ENCODE measurements at places on chromosomes 1 and 21.

GRCh38 chr1:50742523-50742922, 217.5 kb downstream of the FAF1 start:
- no peaks in the 10 kb centered on the region for H3K4me1 ChIP-seq
- no peak for DNase-seq
- no peaks in the 10 kb centered on the region for H3K36me3 ChIP-seq
- H3K27ac ChIP-seq = no peak overlapping the region
- H3K27me3 ChIP-seq = no peaks in the 10 kb centered on the region

DNA sequence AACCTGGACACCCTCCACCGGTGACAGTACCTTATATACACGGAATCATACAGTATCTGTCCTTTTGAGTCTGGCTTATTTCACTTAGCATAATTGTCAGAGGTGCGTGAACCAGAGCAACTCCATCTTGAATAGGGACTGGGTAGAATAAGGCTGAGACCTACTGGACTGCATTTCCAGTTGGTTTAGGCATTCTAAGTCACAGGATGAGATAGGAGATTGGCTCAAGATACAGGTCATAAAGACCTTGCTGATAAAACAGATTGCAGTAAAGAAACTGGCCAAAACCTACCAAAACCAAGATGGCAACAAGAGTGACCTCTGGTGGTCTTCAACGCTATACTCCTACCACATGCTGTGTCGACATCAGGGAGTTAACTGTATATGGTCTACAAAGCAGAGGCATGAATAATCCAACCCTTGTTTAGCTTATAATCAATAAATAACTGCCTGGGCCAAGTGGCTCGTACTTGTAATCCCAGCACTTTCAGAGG, 1.4 kb upstream of the FDPS start:
- no peaks in the 10 kb centered on the region for H3K27me3 ChIP-seq
- no peak overlapping the region for H3K27ac ChIP-seq
- no peaks in the 10 kb centered on the region for H3K36me3 ChIP-seq
- no peak overlapping the region for H3K4me3 ChIP-seq
- H3K4me1 ChIP-seq = no peaks in the 10 kb centered on the region

DNA sequence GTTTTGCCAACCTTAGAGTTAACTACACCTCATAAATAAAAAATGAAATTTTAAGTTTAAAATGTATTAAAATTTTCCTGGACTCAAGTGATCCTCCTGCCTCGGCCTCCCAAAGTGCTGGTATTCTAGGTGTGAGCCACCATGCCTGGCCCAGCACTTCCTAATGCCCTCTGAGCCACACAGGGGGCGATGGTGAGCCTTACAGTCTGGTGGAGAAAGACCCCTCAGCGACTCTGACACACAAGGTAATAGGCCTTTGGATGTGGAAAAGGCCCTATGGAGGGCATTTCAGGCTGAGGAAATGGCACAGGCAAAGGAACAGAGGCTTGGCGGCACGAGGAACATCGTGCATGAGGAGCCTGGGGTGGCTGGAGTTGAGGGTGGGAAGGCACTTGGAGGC, 6.7 kb downstream of the CITED4 start:
- H3K27me3 ChIP-seq = no peaks in the 10 kb centered on the region
- no peaks in the 10 kb centered on the region for H3K36me3 ChIP-seq
- H3K27ac ChIP-seq = no peak overlapping the region
- no peaks in the 10 kb centered on the region for H3K4me1 ChIP-seq

DNA sequence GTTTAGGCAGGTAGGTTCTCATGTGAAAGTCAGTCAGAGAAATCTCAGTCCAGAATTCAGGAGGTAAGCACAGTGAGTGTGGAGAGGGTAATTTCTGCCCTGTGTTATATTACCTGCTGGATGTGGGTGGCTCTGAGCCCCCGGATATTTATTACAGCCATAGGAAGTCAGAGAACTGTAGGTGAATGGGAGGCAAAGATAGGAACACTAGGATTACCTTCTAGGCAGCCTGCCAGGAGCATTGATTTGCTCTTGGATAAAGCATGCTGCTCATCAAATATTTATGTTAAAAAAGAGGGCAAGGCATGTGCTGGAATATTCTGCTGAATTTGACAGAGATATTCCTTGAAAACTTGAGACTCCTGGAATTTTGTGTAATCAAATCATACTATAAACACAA, 8.5 kb downstream of the GNG12 start:
- peaks cover 3% of the 10 kb centered on the region for H3K4me1 ChIP-seq
- no peaks in the 10 kb centered on the region for H3K27me3 ChIP-seq
- no peak overlapping the region for H3K4me3 ChIP-seq

- H3K27me3 ChIP-seq = no peaks in the 10 kb centered on the region
- no peak overlapping the region for H3K4me3 ChIP-seq
- peak overlapping the region; percentile 15 for H3K27ac ChIP-seq
- DNase-seq = no peak
- H3K36me3 ChIP-seq = no peaks in the 10 kb centered on the region
Observed at GRCh38 chr21:32406405-32406804, 6.1 kb upstream of the EVA1C start.

GRCh38 chr1:220924331-220924970, 45.2 kb downstream of the HLX start:
- no peak overlapping the region for H3K4me3 ChIP-seq
- DNase-seq = no peak
- H3K36me3 ChIP-seq = no peaks in the 10 kb centered on the region
- no peaks in the 10 kb centered on the region for H3K27me3 ChIP-seq
- H3K27ac ChIP-seq = no peak overlapping the region

- H3K36me3 ChIP-seq = no peaks in the 10 kb centered on the region
- no peak overlapping the region for H3K27ac ChIP-seq
- no peaks in the 10 kb centered on the region for H3K4me1 ChIP-seq
- DNase-seq = no peak
Observed at GRCh38 chr1:158331106-158331425, 265 bp downstream of the CD1B start.

- no peak overlapping the region for H3K4me3 ChIP-seq
- no peaks in the 10 kb centered on the region for H3K27me3 ChIP-seq
- H3K27ac ChIP-seq = no peak overlapping the region
- no peak for DNase-seq
Observed at GRCh38 chr1:203682473-203683383, 56.1 kb downstream of the ATP2B4 start.

GRCh38 chr21:34266351-34266750, 97.5 kb upstream of the KCNE2 start:
- H3K4me1 ChIP-seq = no peaks in the 10 kb centered on the region
- no peaks in the 10 kb centered on the region for H3K36me3 ChIP-seq
- no peaks in the 10 kb centered on the region for H3K27me3 ChIP-seq

DNA sequence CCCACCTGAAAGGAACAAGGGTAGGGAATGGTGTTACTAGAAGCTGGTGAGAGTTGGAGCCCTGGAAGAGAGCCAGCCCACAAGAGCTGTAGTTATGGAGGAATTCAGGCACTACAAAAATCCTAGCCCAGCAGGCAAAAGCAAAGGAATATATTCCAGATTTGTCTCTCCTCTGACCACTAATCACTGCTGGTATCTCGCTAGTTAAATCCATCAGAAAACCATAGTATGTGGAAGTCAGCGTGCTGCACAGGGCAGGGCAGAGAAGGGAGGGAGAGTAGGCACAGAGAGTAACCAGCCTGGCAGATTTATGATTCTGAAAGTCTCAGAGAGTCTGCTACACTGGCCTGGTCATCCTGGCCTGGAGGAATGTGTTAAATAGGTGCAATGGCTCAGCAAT, 88.6 kb downstream of the SELENOF start:
- H3K36me3 ChIP-seq = no peaks in the 10 kb centered on the region
- no peaks in the 10 kb centered on the region for H3K27me3 ChIP-seq
- H3K4me1 ChIP-seq = no peaks in the 10 kb centered on the region
- no peak for DNase-seq

DNA sequence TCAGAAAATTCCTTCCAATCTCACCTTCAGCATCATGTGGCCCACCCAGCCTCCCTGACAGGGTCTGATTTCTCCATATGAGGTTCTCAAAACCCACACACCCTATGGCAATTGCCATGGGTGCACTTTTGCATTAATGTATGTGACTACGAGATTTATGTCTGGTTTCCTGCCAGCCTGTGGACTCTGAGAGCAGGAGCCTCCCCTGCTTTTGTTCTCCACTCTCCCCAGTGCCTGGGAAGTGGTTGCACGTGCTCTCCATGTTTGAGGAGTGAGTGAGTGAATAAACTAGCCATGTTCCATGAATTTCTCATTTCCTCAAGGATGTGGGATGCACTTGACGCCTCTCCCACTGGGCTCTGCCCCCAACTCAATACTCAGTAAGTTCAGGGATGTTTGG, 91.2 kb downstream of the ACTL8 start:
- no peaks in the 10 kb centered on the region for H3K4me1 ChIP-seq
- H3K27me3 ChIP-seq = no peaks in the 10 kb centered on the region
- H3K4me3 ChIP-seq = no peak overlapping the region
- DNase-seq = no peak

- no peak overlapping the region for H3K4me3 ChIP-seq
- peaks cover 4% of the 10 kb centered on the region for H3K36me3 ChIP-seq
- no peaks in the 10 kb centered on the region for H3K27me3 ChIP-seq
- H3K4me1 ChIP-seq = no peaks in the 10 kb centered on the region
Observed at GRCh38 chr21:36247316-36248010, 72.5 kb upstream of the MORC3 start.

DNA sequence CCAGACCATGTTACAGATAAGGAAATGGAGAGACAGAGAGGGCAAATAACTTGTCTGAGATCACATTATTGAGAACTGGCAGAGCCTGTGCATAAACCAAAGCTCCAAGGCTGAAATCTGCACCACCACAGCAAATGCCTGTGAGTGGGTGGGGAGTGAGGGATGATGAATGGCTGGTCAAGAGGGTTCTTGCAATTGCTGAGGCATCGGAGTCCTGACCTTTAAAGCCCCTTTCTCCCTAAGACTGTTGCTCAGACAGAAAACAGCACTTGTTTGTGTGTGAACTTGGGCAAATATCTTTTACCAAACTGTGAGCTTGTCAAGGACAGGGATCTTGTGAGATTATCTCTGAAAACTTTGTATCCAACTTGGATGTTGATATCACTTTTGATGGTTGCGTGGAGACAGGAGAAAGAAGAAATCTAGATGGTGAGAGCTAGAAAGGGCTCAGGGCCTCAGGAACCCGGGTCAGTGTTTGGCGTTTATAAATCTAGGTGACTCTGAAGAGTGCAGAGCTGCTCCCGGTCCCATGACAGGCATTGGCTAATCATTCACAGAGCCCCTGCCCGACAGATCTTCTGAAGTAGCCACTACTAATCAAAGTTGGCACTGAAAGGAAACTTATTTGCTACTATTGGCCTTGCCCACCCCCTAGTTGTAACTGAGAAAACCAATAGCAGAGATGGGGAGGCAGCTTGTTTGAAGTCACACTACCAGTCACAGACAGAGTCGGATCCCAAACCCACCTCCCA, 122.3 kb downstream of the FOXD2 start:
- peak overlapping the region; percentile 33 for H3K27ac ChIP-seq
- DNase-seq = peak; percentile 71
- H3K4me1 ChIP-seq = peaks cover 21% of the 10 kb centered on the region
- no peaks in the 10 kb centered on the region for H3K36me3 ChIP-seq
- no peak overlapping the region for H3K4me3 ChIP-seq

DNA sequence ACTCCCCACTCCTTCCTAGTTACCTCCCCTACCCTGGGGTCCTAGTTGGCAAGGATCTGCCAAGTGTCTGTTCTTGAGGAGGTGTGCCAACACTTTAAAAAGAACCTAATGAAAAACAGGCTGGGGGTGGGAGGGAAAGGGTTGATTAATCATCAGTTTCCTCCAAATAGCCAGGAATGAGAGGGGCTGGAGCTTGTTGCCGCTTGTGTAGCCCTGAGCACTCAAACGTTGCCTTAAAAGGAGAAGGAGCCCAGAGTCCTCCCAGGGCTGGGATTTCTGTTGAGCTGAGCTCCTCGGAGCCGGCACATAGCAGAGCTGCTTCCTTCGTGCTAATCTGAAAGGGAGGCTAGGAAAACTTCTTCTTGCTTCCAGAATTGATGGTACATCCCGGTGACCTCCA, 15.9 kb downstream of the SHISA4 start:
- no peak for DNase-seq
- H3K4me1 ChIP-seq = no peaks in the 10 kb centered on the region
- H3K4me3 ChIP-seq = no peak overlapping the region

DNA sequence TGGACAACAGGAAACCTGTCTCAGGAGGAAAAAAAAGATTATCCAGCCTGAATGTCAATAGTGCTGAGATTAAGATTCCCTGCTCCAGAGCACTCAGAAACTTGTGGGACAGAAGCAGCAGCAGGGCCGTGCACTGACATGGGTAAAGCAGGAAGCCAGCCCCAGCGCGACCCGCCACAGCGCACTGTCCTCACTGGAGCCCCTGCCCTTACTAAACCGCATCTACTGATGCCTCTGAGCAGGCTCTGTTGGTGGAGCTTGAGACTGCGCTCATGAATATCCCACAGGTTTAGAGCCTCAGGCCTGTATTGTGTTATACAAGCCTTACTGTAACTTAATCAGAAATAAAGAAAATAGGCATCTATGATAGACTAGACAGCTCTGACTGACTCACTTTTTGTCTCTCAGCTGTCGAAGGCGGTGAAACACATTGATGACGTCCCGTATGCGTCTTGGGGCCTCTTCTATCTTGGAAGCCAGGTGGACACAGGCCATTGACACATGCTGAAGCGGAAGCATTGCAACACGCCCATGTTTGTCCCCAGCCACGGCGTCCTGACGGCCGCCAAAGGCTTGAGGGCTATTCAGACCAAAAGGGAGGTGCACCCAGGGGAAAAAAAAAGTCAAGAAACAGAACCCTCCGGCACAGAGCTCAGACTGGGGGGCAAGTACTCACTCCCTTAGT, 1.2 kb downstream of the CCNL2 start:
- peaks cover 22% of the 10 kb centered on the region for H3K4me1 ChIP-seq
- H3K4me3 ChIP-seq = peak overlapping the region; percentile 95

DNA sequence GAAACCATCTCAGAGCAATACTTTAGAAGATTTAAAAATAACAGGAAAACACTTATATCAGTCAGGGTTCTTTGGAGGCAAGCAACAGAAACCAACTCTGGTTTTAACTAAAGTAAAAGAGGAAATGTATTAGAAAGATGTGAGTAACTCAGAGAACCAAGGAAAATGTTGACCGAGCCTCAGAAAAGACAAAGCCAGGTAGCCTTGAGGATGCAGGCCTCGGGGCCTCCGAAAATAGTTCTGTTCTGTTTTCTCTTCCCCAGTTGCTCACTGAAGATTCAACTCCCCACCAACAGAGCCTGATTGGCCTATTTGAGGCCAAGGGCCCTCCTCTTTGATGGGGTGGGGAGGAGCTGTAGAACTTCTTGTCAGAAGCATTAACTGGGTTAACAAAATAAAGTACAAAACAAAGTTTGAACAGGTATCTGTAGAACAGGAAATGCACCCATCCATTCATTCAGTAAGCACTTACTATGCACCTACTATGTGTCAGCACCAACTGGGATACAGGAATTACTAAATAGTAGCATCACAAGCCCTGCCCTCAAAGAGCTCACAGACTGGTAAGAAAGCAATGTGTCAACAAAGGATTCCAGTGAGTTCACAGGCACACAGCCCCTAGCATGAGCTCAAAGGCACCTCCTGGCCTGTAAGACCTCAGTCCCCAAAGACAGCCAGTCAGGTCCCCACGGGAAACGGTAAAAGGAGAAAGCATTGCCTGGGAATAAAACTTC, 12.6 kb downstream of the SLAMF8 start:
- no peaks in the 10 kb centered on the region for H3K27me3 ChIP-seq
- no peak overlapping the region for H3K27ac ChIP-seq
- H3K4me1 ChIP-seq = no peaks in the 10 kb centered on the region
- H3K36me3 ChIP-seq = no peaks in the 10 kb centered on the region
- no peak for DNase-seq
- H3K4me3 ChIP-seq = no peak overlapping the region

- no peak overlapping the region for H3K4me3 ChIP-seq
Observed at GRCh38 chr1:29171089-29171488, 10.6 kb downstream of the SRSF4 start.

- H3K4me1 ChIP-seq = no peaks in the 10 kb centered on the region
- no peak overlapping the region for H3K4me3 ChIP-seq
- DNase-seq = no peak
- H3K36me3 ChIP-seq = no peaks in the 10 kb centered on the region
Observed at GRCh38 chr1:169943963-169944526, 50.3 kb upstream of the SCYL3 start.

Data from kidney (tissue), 22 donors.